H54 (cell line): ENCODE measurements at places on chromosomes 16 and 17.

GRCh38 chr17:28973425-28973824 lies 22.1 kb upstream of the PHF12 start:
- DNase-seq = no peak

DNA sequence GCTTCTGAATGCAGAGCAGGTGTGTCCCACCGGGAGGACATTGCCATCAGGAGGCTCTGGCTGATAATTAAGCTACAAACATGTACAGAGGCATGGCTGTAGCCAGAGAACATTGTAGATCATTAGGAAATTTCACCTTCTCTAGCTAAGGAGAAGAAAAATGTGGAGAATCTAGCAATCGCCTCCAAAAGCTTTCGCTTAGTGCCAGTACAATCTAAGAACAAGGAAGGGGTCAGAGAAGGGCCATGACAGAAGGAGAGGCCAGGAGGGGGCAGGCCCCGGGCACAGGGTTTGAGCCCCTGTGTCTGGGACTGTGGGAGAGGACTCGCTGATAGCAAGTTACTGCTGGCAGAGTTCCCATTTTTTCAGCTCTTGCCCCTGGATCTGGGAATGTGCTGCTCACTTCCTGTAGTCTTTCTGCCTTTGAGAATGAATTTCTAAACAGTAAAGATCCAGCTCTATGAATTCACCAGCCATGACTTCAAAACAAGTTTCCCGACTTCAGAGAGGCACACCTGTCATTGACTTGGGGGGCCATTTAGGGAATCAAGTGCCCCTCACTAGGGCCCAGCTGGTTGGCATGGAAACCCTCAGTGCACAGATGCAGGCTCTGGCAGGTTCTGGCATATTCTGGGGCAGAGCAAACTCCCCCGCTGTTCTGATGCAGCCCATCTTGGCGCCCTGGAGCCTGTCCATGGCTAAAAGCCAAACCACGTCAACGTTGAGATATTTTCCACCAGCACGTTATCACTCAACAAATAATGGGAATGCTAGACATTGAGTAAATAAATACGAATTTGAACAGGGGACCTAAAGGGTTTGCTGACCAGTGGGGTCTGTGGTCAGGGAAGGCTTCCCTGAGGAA lies 59.5 kb upstream of the CACNG4 start:
- DNase-seq = peak; percentile 32

DNA sequence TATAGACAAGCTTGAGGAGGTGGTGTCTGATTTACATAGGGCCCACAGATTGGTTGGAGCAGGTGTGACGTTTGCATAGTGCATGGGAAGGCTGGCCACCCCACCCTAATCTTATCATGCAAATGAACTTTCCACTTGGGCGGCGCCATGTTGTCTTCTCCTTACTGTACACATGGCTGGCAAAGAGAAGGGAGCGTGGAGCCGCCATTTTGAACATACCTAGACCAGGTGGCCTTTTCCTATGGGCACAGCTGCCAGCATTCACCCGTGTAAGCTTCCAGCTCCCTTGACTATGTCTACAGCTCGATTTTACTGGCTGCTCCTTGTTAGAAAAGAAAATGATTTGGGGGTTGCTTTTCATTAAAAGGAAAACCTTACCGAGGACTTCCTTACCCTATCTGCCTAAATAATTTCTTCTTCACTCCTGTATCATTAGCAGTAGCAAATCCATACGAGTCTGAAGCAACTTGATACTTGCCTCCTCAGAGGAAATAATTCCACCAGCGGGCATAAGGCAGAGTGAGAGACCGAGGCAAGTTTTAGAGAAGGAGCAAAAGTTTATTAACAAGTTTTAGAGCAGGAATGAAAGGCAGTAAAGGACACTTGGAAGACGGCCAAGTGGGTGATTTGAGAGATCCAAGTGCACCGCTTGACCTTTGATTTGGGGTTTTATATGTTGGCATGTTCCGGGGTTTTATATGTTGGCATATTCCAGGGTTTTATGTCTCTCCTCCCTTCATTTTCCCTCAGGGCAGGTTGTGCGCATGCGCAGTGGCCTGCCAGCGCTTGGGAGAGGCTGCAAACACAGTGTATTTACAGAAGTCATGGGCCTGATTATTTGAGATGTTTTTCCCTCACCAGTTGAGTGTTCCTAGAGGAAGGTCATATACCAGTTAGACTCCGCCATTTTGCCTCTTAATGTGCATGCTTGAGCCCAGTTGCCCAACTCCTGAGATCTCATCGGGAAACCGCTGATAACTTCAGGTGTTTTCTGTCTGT lies 65.7 kb downstream of the MARF1 start:
- DNase-seq = no peak

DNA sequence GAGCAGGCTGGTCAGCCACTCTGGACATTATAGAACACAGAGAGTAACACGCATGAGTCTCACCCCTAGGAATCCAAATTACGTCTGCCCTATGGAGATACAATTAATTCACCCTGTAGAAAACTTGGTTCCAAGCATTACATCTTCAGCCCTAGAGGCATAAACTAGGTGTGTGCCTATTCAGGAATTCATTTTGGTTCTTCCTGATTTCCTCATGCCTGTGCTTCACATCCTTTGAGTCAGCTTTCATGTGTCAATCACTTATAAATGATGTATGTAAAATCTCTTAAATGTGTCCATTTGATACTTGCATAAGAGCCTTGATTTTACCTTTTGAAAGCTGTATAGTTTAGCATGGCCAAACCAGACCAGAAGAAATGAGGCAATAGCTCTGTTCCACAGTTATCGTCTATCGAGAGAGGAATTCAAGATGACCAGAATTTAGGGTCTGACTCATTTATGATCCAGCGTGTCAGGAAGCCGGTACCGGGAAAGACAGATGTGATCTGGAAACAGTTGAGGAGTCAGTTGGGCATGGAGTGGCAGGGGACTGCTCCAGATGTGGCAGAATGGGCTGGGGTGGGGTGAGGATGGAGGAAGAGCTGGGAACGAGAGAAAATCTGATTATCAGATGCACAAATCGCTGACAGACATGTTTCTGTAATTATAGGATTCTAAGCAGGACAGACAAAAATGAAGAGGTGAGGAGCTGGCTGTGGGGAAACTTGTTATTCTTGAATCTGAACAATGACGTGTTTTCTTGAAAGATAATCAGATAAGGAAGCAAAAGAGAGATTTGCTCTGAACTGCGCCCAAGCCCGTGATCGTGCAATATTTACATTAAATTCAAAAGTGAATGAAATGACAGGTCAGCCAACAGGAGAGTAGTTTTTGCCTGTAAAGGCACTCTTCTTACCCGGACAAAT lies 76.7 kb downstream of the C16orf95 start:
- DNase-seq = no peak

GRCh38 chr17:12727076-12727760 lies 61.5 kb downstream of the MYOCD start:
- no peak for DNase-seq

DNA sequence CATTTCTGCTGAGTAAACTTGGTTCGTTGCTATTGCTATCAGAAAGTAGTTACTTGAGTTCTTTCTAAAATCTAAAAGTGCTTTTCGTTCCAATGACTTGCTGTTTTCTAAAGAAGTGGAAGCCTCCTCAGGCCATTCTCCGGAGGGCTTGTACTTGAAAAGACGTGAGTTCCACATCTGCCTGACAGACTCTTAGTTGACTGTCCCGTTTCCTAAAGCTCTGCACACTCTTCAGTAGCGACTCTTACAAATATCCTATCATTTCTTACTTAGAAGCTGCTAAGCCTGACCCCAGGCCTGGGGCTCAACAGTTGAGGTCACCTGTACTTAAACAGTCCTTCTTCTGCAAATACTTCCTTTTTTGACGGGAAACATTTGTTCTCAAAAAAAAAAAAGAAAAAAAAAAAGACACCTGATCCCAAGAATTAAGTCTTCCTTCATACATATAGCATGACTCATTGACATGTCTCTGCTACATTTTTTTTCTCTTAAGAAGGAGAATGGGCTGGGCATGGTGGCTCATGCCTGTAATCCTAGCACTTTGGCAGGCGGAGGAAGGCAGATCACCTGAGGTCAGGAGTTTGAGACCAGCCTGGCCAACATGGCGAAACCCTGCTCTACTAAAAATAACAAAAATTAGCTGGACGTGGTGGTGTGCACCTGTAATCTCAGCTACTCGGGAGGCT lies 61.5 kb downstream of the DHRS7C start:
- no peak for DNase-seq

- DNase-seq = no peak
Measured at GRCh38 chr16:31352376-31353115, 2.4 kb upstream of the ITGAX start.

GRCh38 chr16:10885246-10885645 lies 8.2 kb downstream of the CIITA start:
- DNase-seq = no peak

- DNase-seq = no peak
Measured at GRCh38 chr17:76784926-76785325, 47.0 kb downstream of the MFSD11 start.

DNA sequence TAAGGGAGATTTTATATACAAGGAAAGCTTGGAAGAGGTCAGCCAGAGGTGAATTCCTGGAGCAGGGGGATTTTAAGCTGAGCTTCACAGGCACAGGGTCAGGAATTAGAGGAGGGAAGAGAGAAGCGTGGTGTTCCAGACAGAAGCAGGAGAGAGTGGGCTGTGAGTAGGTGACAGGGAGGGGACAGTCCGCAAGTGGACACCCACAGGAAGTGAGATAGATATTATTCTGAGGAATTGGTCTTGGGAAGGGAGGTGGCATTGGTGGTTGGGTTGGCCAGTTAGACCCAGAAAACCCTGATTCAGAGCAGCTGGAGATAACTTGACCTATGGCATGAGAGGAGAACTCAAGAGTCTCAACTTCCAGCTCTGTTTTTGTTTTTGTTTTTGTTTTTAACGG lies 14.7 kb downstream of the PHB1 start:
- no peak for DNase-seq

GRCh38 chr17:76658242-76658662 lies 14.7 kb upstream of the ST6GALNAC1 start:
- DNase-seq = no peak

GRCh38 chr17:40966848-40967247 lies at the start of gene KRT39:
Gene KRT39, minus strand, starts transcription at chr17:40966948. Its CDS starts 92 bp downstream, at chr17:40966856.
- DNase-seq = no peak

DNA sequence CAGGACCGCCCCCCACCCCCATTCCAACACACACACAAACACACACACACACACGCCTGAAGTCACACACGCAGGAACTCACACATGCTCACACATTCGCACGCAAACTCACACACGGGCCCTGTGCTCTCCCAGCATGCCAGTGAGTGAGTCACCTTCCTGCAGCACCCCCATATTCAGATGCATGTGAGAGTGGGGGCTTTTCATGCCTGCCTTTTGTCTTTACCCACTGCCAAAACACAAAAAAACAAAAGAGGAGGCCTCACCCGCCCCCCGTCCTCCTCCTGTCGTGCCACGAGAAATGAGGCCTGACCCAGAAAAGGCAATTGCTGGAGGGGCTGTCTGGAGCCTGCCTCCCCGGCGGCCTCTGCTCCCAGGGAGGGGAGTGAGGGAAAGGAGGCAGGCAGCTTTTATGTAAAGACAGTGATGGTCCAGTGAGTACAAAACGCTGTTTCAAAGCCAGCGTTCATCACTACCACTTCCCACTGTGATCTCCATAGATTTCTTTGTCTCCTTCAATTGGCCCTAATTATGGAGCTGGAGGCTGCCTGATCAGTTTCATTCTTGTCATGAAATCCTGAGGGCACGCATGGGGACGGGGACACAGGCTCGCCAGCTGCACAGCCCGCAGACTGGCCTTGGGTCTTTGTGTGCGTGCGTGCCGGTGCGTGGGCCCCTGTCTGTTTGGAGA lies 29.5 kb upstream of the GSE1 start:
- no peak for DNase-seq

- no peak for DNase-seq
Measured at GRCh38 chr16:72195609-72196008, 23.7 kb upstream of the PMFBP1 start.

DNA sequence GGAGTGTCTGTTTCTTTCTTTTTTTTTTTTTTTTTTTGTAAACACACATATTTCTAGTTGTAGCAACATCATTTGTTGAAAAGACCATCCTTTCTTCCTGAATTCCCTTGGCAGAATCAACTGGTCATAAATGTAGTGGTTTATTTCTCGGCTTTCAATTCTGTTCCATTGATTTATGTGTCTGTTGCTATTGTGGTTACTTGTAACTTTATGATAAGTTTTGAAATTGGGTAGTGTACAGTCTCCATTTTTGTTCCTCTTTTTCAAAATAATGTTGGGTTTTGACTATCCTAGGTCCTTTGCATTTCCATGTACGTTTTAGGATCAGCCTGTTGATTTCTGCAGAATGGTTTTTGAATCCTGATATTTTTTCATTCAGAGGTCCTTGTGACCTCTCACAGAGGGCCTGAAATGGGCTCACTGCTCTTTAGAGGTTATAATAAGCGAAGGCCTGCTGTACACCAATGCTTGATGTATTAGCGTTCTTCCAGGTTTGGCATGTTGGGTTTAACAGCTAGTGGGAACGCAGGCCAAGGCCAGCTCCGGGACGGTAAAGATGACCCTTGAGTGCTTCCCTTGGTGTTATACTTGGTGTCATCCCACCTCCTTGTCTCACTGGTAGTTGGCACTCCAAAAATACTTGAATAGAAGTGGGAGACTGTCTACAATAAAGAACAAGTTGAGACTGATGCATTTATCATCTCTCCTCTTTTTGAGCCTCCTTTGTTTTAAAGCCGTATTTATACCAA lies 43.8 kb downstream of the ZNRF1 start:
- DNase-seq = no peak

DNA sequence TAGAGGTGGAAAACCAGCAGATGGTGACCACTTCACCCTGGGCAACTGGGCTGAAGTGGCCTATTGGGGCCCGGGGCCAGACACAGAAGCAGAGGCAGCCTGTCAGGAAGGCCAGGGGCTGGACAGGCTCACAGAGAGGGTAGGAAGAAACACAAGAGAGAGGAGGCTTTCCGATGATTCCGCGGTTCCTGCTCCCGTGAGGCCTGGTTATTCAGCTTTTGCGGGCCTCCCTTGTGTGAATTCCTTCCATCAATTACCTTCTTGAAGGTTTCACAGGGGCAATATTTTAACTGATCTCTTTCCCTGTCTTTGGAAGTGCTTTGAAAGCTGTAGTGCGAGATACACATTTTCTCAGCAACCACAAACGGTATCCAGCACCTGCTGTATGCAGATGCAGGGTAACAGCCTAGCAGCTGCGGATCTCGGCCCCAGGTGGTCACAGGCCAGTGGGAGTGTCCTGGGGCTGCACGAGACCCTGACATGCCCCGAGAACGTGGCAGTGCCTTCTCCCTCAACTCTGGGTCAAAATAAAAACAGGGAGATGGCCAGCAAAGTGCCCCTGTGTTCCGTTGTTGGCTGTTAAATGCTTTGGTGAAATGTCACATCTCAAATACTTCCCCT lies 11.6 kb upstream of the CMIP start:
- no peak for DNase-seq

- DNase-seq = no peak
Measured at GRCh38 chr17:3401786-3402185, 3.6 kb upstream of the OR1E1 start.
